ENCODE measurements at places on chromosomes 12 and 14.

- DNase-seq, result no peak
Measured at GRCh38 chr12:116332705-116333380, 55.4 kb upstream of the MED13L start.

- no peak for DNase-seq
Measured at GRCh38 chr12:7642876-7643309, 22.8 kb downstream of the APOBEC1 start.

DNA sequence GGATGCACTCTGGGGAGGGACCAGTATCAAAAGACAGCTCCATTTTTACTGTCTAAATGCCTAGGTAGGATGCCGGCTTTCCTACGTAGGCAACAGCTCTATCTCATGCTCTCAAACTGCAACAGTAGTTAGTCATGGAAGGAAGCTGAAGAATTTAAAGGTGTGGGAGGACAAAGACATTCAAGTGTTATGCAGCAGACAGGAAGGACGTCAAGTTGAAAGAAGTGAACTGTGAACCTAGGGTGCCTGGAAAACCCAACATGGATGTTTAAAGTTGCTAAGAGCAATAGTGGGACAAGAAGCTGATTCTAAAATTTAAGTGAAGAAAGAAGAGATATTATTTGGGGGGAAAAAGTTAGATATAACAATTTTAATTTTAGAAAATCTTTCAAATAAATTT is 5.9 kb downstream of the SEC23A start:
- no peak for DNase-seq

DNA sequence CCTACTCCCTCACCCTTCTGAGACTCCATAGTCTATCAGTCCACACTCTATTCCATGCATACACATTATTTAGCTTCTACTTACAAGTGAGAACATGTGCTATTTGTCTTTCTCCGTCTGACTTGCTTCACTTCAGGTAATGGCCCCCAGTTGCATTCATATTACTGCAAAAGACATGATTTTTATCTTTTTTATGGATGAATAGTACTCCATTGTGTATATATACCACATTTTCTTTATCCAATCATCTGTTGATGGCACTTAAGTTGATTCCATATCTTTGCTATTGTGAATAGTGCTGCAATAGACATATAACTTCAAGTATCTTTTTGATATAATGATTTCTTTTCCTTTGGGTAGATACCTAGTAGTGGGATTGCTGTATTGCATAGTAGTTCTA is 171.8 kb downstream of the DACT1 start:
- no peak for DNase-seq

GRCh38 chr12:52081263-52081733 is 1.8 kb downstream of the SMIM41 start:
- DNase-seq, result no peak

DNA sequence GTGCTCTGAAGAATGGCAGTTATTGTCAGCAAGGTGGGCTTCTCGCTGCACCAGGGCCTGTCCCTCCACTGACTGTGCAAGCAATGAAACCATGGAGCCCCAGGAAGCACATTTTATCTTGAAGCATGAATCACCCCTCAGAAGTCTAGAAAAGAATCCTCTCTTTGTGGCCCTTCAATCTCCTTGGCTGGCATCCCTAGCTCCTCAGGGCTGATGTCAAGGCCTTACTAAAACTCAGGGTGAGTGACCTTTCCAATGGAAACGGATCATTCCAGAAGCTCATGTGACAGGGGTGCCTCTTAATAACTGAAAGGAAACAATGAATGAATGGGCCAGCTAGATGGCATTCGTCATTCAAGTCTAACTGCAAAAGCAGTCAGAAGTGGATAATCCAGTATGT is 22.3 kb upstream of the PLEKHH1 start:
- no peak for DNase-seq

GRCh38 chr12:84290168-84290567 is 622.4 kb downstream of the SLC6A15 start:
- DNase-seq, result no peak

All from HS-5 (cell line).